ENCODE measurements at places on chromosomes 11 and 22. TPM values are rescaled to one million over a fixed set of nuclear protein-coding genes. Genes with fewer than 3 reads are reported as not detected.

Gene SLC5A4
- not detected for total RNA-seq

DNA sequence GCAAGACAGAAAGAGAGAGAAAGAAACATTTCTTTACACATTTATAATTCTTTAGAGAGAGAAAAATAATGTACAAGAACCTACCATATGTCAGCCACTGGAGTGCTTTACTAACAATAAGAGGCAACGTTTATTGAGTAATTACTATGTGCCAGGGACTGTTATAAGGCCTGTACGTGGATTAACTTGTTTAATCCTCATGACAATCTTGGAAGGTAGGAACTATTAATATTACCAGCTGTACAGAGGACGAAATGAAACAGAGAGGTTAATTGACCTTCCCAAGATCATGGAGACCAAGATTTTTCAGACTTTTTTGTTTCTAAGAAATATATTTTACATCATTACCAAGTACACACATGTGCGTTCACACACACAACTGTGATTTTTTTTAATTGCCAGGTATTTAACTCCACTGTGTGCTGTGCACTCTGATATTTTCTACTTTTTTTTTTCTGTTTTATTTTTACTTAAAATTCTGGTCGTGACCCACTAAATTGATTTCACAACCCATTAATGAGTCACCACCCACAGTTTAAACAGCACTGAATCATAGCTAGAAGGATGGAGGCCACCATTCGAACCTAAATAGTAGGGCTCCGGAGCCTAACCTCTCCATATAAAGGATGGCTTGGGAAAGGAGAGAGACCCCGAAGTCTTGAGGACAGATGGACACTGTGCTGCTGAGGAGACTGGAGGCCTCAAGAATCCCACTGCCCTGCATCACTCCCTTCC lies 21.4 kb downstream of the CREB3L1 start:
- no peaks in the 10 kb centered on the region for H3K36me3 ChIP-seq
- peaks cover 7% of the 10 kb centered on the region for H3K27me3 ChIP-seq
- H3K4me1 ChIP-seq: peaks cover 15% of the 10 kb centered on the region
- no peak overlapping the region for H3K27ac ChIP-seq
- no peak for DNase-seq
- H3K4me3 ChIP-seq: no peak overlapping the region

Gene GAB4
- total RNA-seq: not detected

- no peak overlapping the region for H3K27ac ChIP-seq
- no peak for DNase-seq
- H3K27me3 ChIP-seq: peaks cover 68% of the 10 kb centered on the region
- H3K4me1 ChIP-seq: peaks cover 7% of the 10 kb centered on the region
- peak overlapping the region; percentile 78 for H3K4me3 ChIP-seq
Observed at GRCh38 chr11:128904656-128905344, 13.6 kb downstream of the KCNJ5 start.

Gene WNT11
- 0.12 TPM for total RNA-seq

DNA sequence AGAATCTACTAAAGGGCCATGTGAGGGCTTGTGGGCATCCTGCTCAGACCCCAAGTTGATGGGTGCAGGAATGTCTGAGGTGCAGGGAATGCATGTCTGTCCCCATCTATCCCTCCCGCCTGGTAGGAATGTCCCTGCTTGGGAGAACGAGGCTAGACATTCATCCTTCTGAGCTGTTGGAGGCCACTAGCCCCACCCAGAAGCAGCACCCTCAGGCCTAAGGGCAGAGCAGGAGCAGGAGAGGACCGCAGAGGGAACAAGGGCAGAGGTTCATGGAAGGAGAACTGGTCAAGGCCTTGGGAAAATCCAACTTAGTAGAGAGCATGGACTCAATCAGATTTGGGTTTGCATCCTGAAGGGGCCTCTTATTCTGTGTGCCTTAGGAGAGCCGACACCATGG lies 22.1 kb upstream of the LMO1 start:
- H3K27me3 ChIP-seq: peaks cover 9% of the 10 kb centered on the region
- DNase-seq: no peak
- no peak overlapping the region for H3K4me3 ChIP-seq
- H3K4me1 ChIP-seq: no peaks in the 10 kb centered on the region
- no peak overlapping the region for H3K27ac ChIP-seq

Gene GLB1L3
- 13.6 TPM for total RNA-seq

DNA sequence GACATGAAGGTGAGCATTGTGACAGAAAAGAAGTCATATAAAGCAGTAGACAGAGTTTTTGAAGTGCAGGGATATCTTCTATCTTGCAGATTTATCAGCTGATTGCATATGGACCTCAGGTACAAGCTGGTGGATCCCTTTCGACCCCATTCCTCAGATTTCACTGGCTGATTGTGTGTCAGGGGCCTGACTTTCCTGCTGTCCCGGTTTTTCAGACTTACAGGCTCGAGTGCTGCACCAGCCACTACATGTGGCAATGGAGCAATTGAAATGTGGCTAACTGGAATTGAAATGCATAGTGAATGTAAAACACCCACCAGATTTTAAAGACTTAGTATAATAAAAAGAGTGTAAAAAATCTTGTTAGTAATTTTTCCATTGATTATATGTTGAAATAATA lies 50.3 kb downstream of the CLMP start:
- no peaks in the 10 kb centered on the region for H3K4me1 ChIP-seq
- H3K36me3 ChIP-seq: no peaks in the 10 kb centered on the region
- H3K4me3 ChIP-seq: no peak overlapping the region
- H3K27me3 ChIP-seq: no peaks in the 10 kb centered on the region
- no peak overlapping the region for H3K27ac ChIP-seq
- DNase-seq: no peak
